ENCODE measurements at places on chromosomes 6 and 20.

DNA sequence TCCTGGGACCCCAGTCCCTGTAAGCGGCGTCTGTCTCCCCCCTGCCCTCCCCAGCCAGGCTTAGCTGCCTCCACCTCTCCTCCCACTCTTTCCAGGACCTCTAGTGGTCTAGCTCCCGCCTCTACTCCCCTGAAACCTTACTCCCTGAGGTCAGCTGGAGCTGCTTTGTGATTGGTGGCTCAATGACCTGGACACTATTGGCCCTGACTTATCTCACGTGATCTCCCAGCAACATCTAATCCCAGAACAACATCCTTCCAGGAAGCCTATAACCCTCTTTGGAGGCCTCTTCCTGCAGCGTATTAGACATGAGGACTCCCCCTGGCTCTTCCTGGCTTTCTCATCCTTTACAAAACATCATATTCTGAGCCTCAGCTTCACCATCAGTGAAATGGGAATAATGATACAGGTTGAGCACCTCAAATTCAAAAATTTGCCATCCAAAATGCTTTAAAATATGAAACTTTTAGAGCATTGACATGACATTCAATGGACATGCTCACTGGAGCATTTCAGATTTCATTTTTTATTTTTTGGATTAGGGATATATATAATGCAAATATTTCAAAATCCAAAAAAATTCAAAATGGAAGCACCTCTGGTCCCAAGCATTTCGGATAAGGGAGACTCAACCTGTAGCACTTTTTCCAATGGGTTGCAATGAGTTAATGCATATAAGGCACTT lies 16.3 kb upstream of the SRC start:
- DNase-seq = no peak
- H3K36me3 ChIP-seq = no peaks in the 10 kb centered on the region
- no peaks in the 10 kb centered on the region for H3K4me1 ChIP-seq

- no peak overlapping the region for H3K4me3 ChIP-seq
- DNase-seq = peak; percentile 47
- no peak overlapping the region for H3K27ac ChIP-seq
- H3K27me3 ChIP-seq = no peaks in the 10 kb centered on the region
Measured at GRCh38 chr6:161301338-161301737, 27.5 kb upstream of the AGPAT4 start.

DNA sequence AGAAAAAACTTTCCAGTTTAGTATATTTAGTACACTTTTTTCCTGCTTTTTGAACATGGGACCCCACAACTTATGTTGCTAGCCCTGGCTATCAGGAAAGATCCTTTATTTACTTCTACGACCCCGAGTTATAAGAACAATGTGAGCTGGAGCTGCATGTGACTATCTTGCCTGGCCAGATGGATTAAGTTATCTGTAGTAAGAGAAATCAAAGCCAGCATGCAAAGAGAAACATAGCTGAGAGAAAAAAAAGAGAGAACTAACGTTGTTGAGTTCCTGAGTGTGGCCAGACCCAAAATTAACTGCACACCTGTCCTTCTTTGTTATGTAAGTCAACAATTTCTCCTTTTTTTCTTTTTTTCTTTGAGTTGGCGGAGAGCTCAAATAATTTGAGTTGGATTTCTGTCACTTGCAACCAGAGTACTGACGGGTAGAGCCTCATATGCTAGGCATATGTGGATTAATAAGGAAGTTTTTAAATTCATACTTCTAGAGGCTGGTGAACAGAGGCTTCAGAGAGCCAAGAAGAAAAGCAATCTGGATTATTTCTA lies 219.5 kb downstream of the HACE1 start:
- peaks cover 7% of the 10 kb centered on the region for H3K4me1 ChIP-seq
- H3K27me3 ChIP-seq = no peaks in the 10 kb centered on the region
- no peaks in the 10 kb centered on the region for H3K36me3 ChIP-seq
- no peak overlapping the region for H3K4me3 ChIP-seq

DNA sequence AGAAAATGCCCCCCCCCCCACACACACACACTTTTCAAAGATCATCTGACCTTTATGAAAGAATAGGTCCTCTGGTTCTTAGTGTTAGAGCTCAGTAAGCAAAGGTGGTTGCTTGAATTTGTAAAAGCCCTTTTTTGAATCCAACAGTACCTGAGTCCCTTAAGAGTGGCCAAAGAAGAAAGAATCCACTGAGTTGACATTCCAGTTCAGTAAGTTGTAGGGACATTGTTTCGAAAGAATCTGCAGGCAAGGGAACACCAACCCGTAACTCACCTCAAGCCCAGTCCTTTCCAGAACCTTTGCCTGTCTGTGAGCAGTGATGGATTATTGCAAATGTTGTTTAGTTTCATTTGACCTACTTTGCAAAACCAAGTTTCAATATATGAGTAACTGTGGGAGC lies 64.2 kb upstream of the MAP3K4 start:
- no peak overlapping the region for H3K4me3 ChIP-seq
- H3K36me3 ChIP-seq = no peaks in the 10 kb centered on the region
- H3K27ac ChIP-seq = no peak overlapping the region
- peaks cover 37% of the 10 kb centered on the region for H3K27me3 ChIP-seq

Data from left lung (tissue), 14 donors.